Transverse colon (tissue), 4 donors: ENCODE measurements at places on chromosomes 2 and 18. TPM values are rescaled to one million over a fixed set of nuclear protein-coding genes. Genes with fewer than 3 reads are reported as not detected.
A peak's percentile ranks its signal among the peaks of the same experiment; 100 is the strongest.

DNA sequence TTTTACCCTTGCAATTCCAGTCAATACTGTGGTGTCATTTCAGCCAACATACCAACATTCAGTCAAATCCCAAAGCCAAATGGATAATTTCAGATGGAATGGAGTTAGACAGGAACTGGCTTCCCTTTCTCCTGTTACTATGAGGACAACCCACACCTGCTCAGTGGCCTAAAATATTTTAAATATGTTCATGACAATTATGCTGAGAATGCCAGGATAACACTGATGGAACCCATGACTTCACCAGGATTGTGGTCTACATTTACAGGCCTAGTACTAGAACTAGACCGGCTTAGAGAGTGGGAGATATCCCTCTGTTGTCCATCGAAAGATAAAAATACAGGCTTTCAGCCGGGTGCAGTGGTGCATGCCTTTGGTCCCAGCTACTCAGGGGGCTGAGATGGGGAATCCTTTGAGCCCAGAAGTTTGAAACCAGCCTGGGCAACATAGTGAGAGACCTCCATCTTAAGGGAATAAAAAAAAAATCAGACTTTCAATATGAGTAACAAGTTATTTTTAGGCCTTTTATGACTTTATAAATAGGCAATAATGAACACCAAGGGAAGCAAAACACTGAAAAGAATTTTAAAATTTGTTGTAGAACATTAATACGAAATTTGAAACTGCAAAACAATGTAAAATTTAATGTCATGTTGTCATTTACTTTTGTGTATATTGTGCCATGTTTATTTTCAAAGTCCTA lies 14.2 kb downstream of the GPATCH11 start:
- H3K27ac ChIP-seq: no peak overlapping the region
- no peaks in the 10 kb centered on the region for H3K27me3 ChIP-seq
- no peak overlapping the region for H3K4me3 ChIP-seq
- H3K4me1 ChIP-seq: no peaks in the 10 kb centered on the region

- peak within 1 kb of the TSS; percentile 98 for H3K27ac ChIP-seq
- peak; percentile 63 for DNase-seq
- H3K4me1 ChIP-seq: peaks cover 14% of the 10 kb centered on the region
- H3K4me3 ChIP-seq: peak within 1 kb of the TSS; percentile 76
- no peaks in the 10 kb centered on the region for H3K27me3 ChIP-seq
Observed at GRCh38 chr2:64019083-64019974, at the start of gene VPS54. Gene VPS54, minus strand, starts transcription at chr2:64019428. Its CDS starts 35,429 bp downstream, at chr2:63983999.

- H3K27ac ChIP-seq: no peak overlapping the region
- peak; percentile 39 for DNase-seq
- peaks cover 7% of the 10 kb centered on the region for H3K4me1 ChIP-seq
- H3K36me3 ChIP-seq: no peaks in the 10 kb centered on the region
Observed at GRCh38 chr18:46073474-46074331, 1.6 kb upstream of the PSTPIP2 start.

GRCh38 chr18:49112031-49112430 lies 161.3 kb upstream of the SMAD7 start:
- H3K27me3 ChIP-seq: no peaks in the 10 kb centered on the region
- no peaks in the 10 kb centered on the region for H3K4me1 ChIP-seq
- H3K4me3 ChIP-seq: no peak overlapping the region
- no peaks in the 10 kb centered on the region for H3K36me3 ChIP-seq
- no peak overlapping the region for H3K27ac ChIP-seq

DNA sequence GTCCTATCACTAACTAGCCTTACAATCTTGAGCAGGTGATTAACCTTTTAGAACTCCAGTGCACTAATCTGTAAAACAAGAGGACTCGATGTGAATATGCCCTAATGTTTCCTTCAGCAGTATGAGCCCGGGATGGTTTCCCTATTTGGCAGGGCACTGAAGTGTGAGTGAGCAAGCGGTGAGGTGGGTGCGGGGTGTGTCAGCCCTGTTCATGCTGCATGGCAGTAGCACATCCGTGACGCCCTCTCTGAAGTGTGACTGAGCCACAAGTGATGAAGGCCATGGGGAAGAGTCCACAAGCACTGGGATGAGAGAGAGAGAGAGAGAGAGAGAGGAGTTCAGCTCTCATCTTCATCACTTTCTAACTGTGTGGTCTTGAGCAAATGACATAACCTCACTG lies 168.7 kb downstream of the SETBP1 start:
- H3K27ac ChIP-seq: no peak overlapping the region
- DNase-seq: no peak
- H3K4me3 ChIP-seq: no peak overlapping the region
- H3K27me3 ChIP-seq: no peaks in the 10 kb centered on the region
- peaks cover 8% of the 10 kb centered on the region for H3K4me1 ChIP-seq
- H3K36me3 ChIP-seq: no peaks in the 10 kb centered on the region

- H3K4me1 ChIP-seq: no peaks in the 10 kb centered on the region
- H3K27ac ChIP-seq: no peak overlapping the region
- H3K4me3 ChIP-seq: no peak overlapping the region
- no peaks in the 10 kb centered on the region for H3K36me3 ChIP-seq
- DNase-seq: peak; percentile 60
- peaks cover 3% of the 10 kb centered on the region for H3K27me3 ChIP-seq
Observed at GRCh38 chr2:147045113-147045512, 799.7 kb upstream of the ACVR2A start.

- H3K4me1 ChIP-seq: no peaks in the 10 kb centered on the region
- H3K27me3 ChIP-seq: no peaks in the 10 kb centered on the region
- H3K4me3 ChIP-seq: no peak overlapping the region
- H3K36me3 ChIP-seq: no peaks in the 10 kb centered on the region
- H3K27ac ChIP-seq: no peak overlapping the region
Observed at GRCh38 chr2:6630209-6630608, 235.5 kb downstream of the CMPK2 start.

- H3K36me3 ChIP-seq: no peaks in the 10 kb centered on the region
- no peak overlapping the region for H3K4me3 ChIP-seq
- H3K27me3 ChIP-seq: no peaks in the 10 kb centered on the region
- H3K4me1 ChIP-seq: no peaks in the 10 kb centered on the region
- H3K27ac ChIP-seq: no peak overlapping the region
Observed at GRCh38 chr18:56322406-56322805, 316.0 kb downstream of the TXNL1 start.

GRCh38 chr2:189830510-189830909 lies 46.3 kb downstream of the PMS1 start:
- no peaks in the 10 kb centered on the region for H3K4me1 ChIP-seq
- DNase-seq: no peak
- H3K27me3 ChIP-seq: no peaks in the 10 kb centered on the region
- H3K4me3 ChIP-seq: no peak overlapping the region
- no peaks in the 10 kb centered on the region for H3K36me3 ChIP-seq
- no peak overlapping the region for H3K27ac ChIP-seq

DNA sequence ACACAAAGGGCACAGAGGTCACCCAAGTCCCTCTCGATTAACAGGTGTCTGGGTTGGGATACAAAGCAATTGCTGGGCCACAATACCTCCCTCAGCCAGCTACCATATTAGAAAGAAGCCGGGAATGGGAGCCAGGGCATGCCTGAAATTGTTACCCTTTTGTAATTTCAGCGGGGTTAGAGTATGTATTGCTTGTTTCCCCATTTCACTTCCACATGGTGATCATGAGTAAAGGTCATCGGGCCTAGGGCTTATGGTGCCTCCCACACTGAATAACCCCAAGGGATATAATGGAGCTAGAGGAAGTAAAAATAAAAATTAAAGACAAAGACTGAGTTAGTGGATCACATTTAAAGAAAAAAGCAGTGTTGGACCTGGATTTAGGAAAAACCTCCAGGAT lies 437.2 kb upstream of the KLHL29 start:
- no peak overlapping the region for H3K4me3 ChIP-seq
- no peaks in the 10 kb centered on the region for H3K36me3 ChIP-seq
- H3K27me3 ChIP-seq: no peaks in the 10 kb centered on the region
- H3K27ac ChIP-seq: no peak overlapping the region

DNA sequence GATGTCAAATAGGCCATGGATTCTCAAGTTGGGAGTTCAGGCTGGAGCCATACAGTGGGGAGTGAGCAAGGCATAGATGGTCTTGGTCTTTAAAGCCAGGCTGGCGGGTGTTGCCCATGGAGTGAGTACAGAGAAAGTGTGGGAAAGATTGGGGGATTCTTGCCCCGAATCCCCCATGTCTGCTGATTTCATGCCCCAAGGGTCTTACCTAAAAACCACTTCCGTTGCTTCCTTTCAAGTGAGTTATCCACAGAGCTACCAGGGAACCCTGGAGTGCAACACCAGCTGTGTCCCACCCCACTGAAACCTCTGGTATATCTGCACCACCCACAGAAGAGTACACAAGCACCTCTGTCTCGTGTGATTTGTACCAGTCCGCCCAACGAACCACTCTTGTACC lies 31.4 kb downstream of the FHOD3 start:
- no peak for DNase-seq
- no peak overlapping the region for H3K27ac ChIP-seq
- no peaks in the 10 kb centered on the region for H3K27me3 ChIP-seq
- peaks cover 19% of the 10 kb centered on the region for H3K4me1 ChIP-seq
- no peaks in the 10 kb centered on the region for H3K36me3 ChIP-seq
- H3K4me3 ChIP-seq: no peak overlapping the region

- H3K4me1 ChIP-seq: no peaks in the 10 kb centered on the region
- DNase-seq: no peak
- no peak overlapping the region for H3K4me3 ChIP-seq
Observed at GRCh38 chr2:130884503-130884902, 47.8 kb downstream of the ARHGEF4 start.

SCN2A gene
- total RNA-seq: 0.32 TPM

ZC3H8 gene
- total RNA-seq: 6.0 TPM

FAM161A gene
- not detected for total RNA-seq
